ENCODE measurements at places on chromosomes 1 and 21. TPM values are rescaled to one million over a fixed set of nuclear protein-coding genes. Genes with fewer than 3 reads are reported as not detected.

GRCh38 chr21:38804030-38804788 is 1.5 kb upstream of the ETS2 start:
- DNase-seq, result no peak

DNA sequence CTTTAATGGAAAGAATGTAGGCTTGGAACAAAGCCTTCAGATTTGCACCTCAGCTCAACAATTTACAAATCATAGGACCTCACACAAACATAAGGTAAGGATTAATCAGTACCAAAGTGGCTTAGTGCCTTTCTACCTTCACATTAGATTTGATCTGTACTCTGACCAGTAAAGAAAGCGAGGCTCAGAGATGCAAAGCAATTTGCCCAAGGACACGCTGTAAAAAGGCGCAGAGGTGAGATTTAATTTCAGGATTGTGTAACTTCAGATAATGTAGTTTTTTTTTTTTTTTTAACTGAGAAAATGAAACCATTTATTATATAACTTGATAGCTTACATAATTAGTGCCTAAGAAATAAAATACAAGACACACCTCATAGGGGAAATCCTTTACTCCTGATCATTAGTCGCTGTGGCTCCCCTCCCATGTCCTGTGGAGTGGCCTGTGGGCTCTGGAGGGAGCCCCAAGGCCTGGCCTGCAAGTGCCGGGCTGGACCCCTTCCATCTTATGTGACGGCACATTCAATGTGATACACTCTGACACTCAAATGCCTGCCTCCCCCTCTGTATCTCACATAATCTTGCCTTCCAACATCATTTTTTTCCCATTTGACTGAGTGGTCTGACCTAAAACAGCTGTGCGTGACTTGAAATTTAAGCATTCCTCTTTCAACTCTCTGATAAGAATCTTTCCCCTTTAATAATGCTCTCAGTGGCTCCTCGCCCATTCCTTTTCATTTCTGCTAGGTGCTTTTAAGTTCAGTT is 426.5 kb upstream of the DAB1 start:
- no peak for DNase-seq

DNA sequence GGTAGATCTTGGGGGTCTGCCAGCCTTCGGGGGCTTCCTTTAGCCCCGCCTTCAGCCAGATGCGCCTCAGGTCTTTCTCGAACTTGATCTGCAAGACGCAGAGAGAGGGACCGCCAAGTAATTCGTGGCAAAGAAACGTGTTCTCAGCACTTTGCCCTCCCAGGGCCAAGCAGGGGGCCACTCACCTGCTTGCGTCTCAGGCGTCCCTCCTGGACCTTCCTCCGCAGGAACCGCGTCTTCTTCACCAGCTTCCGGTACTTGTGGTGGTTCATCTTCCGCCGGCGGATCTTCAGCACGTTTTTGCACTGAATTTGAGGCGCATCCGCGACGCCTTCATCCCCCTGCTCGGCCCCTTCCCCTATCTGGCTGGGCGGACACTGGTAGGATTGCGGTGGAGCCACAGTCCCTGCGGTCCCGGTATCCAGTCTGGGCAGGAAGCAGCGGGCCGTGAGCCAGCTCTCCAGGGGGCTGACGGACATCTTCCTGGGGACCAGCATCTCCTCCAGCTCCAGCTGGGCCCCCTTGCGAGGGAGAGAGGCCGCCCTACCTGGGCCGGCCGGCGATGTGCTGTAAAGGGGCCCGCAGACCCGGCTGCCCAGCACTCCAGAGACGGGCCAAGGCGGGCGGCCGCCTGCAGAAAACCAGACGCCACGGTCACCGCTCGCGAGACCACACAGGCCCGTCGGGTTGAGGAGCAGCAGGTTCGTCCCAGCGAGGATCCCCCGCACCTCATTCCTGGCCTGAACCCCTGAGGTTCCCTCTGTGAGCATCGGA is 1.0 kb downstream of the AURKAIP1 start:
- no peak for DNase-seq

DNA sequence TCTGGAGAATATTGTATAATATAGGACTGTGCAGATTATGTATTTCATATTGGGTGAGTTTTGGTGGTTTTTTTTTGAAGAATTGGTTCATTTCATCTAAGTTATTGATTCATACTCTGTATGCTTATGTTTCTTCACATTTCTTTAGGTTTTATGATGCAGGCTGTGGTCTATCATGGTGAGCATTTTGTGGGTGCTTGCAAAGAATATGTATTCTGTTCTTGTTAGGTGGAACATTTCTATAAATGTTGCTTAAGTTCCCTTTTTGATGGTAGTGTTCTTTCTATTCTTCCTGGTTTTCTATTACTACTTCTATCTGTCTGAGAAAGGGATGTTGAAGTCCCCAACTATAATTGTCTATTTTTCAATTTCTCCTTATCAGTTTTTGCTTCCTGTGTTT is 42.6 kb downstream of the PKN2 start:
- no peak for DNase-seq

GRCh38 chr1:169683661-169684060 is 27.8 kb downstream of the SELL start:
- no peak for DNase-seq

GRCh38 chr1:108064255-108064654 is 99.3 kb upstream of the VAV3 start:
- DNase-seq, result no peak

GRCh38 chr1:232626452-232626851 is 3.5 kb downstream of the SIPA1L2 start:
- no peak for DNase-seq

DNA sequence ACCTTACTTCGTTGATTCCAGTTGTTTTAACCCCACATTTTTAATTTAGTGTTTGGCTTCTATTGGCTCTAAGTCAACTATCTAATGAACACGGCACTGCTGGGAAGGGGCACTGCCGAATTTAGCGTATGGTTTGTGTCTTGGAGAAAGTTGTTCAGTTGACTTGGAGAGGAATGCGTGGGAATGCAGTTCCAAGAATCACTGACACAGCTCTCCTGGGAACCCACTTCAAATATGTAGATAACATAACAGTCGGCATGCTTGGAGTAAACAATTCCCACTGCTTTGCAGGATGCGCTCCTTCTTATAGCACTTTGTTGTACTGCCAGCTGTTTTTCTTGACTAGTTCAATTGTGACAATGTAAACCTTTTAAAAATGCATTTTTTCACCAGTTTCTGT is 104.3 kb downstream of the RYR2 start:
- no peak for DNase-seq

GRCh38 chr1:154347961-154348360 is 22.6 kb downstream of the ATP8B2 start:
- DNase-seq, result no peak

The SH3BGR gene
- total RNA-seq, result 2.8 TPM

DNA sequence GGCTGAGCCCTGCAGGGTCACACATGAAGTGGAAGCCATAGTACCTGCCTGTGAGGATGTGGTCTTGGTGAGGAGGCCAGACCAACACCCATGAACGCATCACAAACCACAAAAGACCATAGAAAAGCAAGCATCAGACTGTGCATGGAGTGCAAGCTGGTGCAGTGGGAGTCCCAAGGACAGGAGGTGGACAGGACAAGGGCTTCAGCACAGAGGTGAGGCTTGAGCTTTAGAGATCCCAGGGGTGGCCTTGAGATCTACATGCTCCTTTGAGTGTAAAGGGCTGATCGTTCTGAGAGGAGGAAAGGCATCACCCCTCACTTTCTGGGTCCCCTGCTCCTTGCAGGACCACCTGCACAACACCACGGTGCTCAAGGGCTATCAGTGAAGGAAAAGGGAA is 111.9 kb upstream of the F3 start:
- DNase-seq, result no peak

All from chondrocyte (in vitro differentiated cells).